NCI-H1417 (cell line): ENCODE measurements at places on chromosomes 4 and X.

- no peak for DNase-seq
These were observed 207.7 kb downstream of the STIM2 start for GRCh38 chr4:27068151-27068867.

DNA sequence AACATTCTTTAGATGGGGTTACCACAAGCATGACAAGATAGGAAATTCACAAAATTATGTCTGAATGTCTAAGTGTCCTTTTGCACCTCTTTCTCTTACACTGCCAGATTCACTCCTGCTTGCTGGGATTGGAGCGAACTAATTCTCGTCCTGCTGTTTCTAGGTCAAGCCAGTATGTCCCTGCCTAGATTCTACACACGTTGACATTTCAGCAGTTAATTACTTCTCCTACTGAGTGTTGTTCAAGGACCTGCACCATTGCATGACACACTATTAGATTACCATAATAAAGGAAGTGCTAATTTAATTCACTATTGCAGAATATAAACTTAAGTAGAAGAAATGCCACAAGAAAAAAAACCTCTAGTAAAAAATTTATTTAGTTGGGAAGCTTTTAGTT, 1911.7 kb downstream of the PCDH7 start:
- peak; percentile 7 for DNase-seq

- DNase-seq: no peak
These were observed 52.9 kb downstream of the PGRMC1 start for GRCh38 chrX:119288890-119289393.

GRCh38 chr4:28358606-28359005, 1498.0 kb downstream of the STIM2 start:
- DNase-seq: no peak

DNA sequence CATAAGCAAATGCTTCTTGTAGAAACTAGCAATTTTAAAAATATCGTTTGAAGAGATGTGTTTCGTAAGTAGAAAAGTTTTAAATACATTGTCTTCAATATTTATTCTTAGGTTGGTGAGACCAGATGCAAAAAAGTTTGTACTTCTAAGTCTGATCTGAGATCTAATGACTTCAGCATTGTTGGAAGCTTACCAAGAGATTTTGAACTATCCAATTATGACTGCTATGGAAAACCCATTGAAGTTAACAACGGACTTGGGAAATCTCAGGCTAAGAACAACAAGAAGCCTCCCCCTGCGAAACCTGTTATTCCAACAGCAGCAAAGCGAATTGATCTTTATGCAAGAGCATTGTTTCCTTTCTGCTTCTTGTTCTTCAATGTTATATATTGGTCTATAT, 50.2 kb upstream of the GRIA2 start:
- DNase-seq: no peak

- DNase-seq: no peak
These were observed 50.4 kb downstream of the SORBS2 start for GRCh38 chr4:185761352-185762235.

DNA sequence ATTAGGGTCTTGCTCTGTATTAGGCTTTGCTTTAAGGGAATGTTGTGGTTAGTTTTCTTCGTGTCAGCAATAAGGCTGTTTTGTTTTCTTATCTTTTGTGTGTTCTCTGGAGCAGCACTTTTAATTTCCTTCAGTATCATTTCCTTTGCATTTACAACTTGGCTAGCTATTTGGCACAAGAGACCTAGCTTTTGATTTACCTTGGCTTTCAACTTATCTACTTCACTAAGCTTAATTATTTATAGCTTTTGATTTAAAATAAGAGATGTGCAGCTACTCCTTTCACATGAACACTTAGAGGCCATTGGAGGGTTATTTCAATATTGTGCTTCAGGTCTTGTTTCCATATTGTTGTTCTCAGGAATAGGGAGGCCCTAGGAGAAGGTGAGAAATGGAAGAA, 68.2 kb downstream of the FAT4 start:
- no peak for DNase-seq

GRCh38 chr4:37641886-37642849, 44.0 kb downstream of the RELL1 start:
- DNase-seq: no peak

- no peak for DNase-seq
These were observed 52.8 kb upstream of the GPC4 start for GRCh38 chrX:133468051-133468450.
